ENCODE measurements at places on chromosomes 2 and 18. TPM values are rescaled to one million over a fixed set of nuclear protein-coding genes. Genes with fewer than 3 reads are reported as not detected.

The CDKL4 gene
- total RNA-seq: 2.6 TPM

The PROKR1 gene
- 0.80 TPM for total RNA-seq

DNA sequence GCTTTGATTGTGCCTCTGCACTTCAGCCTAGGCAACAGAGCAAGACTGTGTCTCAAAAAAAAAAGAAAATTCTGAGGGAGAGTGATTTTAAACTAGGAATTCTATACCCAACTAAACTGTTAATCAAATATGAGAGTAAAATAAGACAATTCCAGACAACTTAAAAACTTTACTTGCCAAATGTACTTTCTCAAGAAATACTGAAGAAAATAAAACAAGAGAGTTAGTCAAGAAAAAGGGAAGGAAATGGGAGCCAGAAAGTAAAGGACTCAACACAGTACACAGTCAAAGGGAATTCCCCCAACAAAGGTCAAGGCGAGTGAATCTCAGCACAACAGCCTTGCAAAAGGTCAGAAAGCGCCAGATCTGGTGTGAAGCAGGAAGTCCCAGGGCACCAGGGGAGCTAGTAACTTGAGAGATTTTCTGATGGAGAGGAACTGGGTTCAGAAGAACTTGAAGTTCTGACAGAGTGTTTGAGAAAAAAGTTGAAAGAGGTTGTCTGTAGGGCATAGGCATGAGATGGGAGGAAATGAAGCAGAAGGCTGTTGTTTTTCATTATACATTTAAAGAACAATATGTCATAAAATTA lies 22.6 kb upstream of the TBC1D8 start:
- DNase-seq: no peak

The KCNG2 gene
- 1.6 TPM for total RNA-seq

DNA sequence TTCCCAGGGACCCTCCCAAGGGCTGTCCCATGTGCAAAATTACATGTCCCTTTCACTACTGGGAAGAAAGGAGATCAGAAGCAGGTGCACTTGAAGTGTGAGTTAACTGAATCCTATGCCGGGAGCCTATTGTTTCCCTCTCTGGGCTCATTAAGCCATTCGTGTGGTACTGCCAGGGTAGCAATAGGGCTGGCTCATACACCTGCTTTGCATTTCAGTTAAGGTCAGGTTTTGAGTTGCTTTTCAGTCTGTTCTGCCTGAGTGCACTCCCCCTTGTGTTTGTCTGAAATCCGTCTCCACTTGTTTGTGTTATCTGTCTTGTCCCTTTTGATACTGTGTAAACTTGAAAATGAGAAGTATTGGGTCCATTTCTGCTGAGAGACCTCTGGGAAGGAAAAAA lies 1232.6 kb upstream of the NRXN1 start:
- DNase-seq: no peak

DNA sequence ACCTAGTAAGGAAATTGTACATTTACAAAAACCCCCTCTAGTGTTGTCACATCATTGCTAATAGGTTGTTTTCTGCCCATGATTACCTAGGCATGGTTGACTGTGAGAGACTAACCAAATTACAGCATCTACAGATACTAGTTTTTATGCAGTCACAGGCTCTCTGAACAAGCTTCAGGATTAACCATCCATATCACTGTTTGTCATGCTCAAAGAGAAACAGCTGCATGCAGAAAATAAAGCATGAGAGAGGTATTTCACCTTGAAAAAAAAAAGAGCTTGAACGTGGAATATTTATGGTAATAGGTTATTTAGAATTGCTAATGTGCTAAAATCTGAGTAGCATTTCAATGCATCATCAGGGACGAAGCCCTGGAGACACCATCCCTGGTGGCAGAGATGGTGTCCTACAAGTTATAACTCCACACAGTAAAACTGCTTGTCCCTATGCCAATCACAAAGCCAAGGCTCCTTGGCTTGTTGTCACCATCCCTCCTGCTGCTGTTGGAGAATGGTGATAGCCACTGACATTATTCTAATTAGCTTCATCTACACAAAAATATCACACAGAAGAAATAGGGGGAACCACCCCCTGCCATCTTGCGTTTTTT lies 5.4 kb downstream of the NEB start:
- DNase-seq: no peak

GRCh38 chr2:190786404-190787166 lies 94.0 kb upstream of the GLS start:
- DNase-seq: no peak

DNA sequence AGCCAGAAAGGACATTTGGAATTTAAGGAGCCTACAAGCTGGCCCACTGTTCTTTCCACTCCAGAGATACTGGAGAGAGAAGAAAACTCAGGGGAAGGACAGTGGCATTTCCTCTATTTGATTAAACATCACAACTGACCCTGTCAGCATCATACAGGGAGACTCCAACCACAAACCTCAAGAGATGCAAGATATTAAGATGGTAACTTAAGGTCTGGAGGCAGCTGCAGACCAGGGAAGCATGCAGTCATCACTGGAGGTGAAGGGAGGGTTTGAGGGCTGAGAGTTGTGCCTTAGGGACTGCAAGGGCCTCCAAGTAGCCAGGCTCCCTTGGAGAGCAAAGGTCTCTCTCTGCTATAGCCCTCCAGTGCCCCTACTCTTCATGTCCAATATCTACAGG lies 67.4 kb downstream of the RNF152 start:
- DNase-seq: no peak

All from breast epithelium (tissue), 4 donors.